Uterus (tissue), 4 donors: ENCODE measurements at places on chromosomes 16 and 17. TPM values are rescaled to one million over a fixed set of nuclear protein-coding genes. Genes with fewer than 3 reads are reported as not detected.

KRT12 gene
- not detected for total RNA-seq

GRCh38 chr17:37111329-37111728 is 162.6 kb downstream of the AATF start:
- H3K4me1 ChIP-seq, result no peaks in the 10 kb centered on the region
- no peak for DNase-seq
- no peaks in the 10 kb centered on the region for H3K27me3 ChIP-seq
- H3K27ac ChIP-seq, result no peak overlapping the region

GRCh38 chr17:80731323-80731722 is 186.7 kb downstream of the RPTOR start:
- H3K4me3 ChIP-seq, result no peak overlapping the region
- DNase-seq, result no peak
- no peaks in the 10 kb centered on the region for H3K36me3 ChIP-seq
- H3K27me3 ChIP-seq, result no peaks in the 10 kb centered on the region
- no peak overlapping the region for H3K27ac ChIP-seq

ZPBP2 gene
- total RNA-seq, result not detected

ACAP1 gene
- total RNA-seq, result 1.8 TPM

DNA sequence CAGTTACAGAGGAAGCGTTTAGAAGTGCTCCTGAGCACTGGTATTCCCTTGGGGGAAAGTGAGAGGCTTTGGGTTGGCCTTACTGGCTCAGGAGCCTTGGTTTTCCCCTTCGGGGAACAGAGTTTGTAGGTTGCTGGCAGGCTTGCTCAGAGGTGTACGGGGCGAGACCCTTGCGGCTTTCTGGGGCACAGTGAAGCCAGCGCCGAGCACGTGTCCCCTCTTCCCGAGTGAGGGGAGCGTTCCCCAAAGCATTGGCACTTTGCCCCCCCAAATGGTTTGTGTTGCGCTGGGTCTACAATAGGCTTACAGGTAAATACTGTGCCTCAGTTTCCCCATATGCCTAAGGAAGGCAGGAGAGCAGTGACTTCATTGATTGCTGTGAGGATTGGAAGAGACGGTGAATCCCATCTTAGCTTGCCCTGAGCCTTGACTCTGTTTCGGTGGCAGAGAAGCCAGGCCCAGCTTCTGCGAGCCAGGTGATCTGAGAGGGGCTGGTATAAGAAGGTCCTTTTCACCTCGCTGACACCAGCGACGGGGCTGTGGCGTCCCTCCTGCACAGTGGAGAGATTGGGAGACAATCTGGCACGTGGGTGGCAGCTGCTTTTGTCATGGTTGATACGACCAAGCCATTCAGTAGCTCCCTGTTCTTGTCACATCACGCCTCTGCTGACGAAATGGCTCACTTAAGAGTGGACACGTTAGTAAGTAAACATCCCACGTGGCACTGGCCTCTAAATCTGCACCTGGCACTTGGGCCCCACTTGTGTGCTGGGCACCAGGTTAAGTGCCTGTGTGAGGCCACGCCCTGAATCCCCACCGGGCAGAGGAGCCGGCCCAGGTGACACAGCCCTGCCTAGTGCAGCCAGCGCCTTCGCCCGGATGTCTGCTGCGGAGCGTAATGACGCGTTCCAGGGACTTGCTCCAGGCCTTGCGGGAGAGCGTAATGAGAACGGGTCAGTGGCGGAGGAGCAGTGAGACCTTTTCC is 55.0 kb downstream of the MEAK7 start:
- H3K36me3 ChIP-seq, result no peaks in the 10 kb centered on the region
- H3K27me3 ChIP-seq, result no peaks in the 10 kb centered on the region
- DNase-seq, result no peak
- no peak overlapping the region for H3K27ac ChIP-seq
- H3K4me3 ChIP-seq, result no peak overlapping the region

- no peak overlapping the region for H3K4me3 ChIP-seq
- H3K27ac ChIP-seq, result peak overlapping the region; percentile 33
- no peak for DNase-seq
- no peaks in the 10 kb centered on the region for H3K36me3 ChIP-seq
- H3K27me3 ChIP-seq, result no peaks in the 10 kb centered on the region
Measured at GRCh38 chr17:31738996-31739699, 119.9 kb downstream of the COPRS start.

DNA sequence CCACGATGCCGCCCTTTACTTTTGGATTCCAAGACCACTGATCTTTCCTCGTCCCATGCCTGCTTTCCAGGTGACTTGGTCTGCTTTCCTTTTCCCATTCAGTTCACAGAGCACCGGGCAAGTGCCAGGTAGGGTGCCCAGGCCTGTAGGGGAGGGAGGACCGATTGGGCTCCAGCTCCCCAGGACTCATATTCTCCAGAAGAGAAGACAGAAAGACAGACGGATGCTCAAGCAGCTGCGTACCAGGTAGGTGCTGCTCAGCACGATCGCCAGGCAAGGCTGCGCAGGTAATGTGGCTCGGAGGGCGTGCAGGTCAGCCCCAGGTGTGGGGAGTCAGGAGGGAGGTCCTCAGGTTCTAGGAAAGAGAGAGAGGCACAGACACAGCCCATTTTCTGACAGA is 67.5 kb upstream of the ZNF423 start:
- H3K36me3 ChIP-seq, result no peaks in the 10 kb centered on the region
- no peak for DNase-seq
- H3K4me3 ChIP-seq, result no peak overlapping the region
- H3K4me1 ChIP-seq, result no peaks in the 10 kb centered on the region
- H3K27ac ChIP-seq, result no peak overlapping the region
- H3K27me3 ChIP-seq, result no peaks in the 10 kb centered on the region

GRCh38 chr17:82424001-82424862 is 5.8 kb upstream of the OGFOD3 start:
- no peaks in the 10 kb centered on the region for H3K36me3 ChIP-seq
- H3K27ac ChIP-seq, result peak overlapping the region; percentile 68
- H3K4me3 ChIP-seq, result no peak overlapping the region
- no peaks in the 10 kb centered on the region for H3K27me3 ChIP-seq
- peak; percentile 61 for DNase-seq

DNA sequence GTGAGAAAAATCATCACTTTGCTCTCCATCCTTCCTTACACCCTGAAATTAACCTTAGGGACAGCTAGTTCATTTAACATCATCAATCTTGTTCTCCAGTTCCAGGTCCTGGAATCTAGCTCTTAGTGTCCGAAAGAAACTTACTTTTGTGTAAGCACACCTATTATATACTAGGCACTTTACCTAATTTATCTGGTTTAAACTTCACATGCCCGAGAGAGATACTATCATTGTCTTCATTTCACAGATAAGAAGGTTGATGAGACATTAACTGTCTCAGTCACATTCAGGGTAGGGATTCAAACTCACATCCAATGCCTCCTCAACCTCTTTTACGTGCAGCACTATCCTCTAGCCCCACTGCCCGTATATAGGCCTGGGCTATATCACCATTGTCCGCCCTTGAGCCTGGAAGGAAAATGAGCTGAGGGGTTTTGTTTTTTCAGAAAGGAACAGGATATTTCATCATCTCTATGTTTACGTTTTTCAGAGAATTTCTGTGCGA is 501 bp upstream of the AP2B1 start:
- H3K36me3 ChIP-seq, result no peaks in the 10 kb centered on the region
- H3K4me3 ChIP-seq, result peak overlapping the region; percentile 97
- H3K27me3 ChIP-seq, result no peaks in the 10 kb centered on the region
- peak overlapping the region; percentile 85 for H3K27ac ChIP-seq

TBC1D26 gene
- total RNA-seq, result not detected

DNA sequence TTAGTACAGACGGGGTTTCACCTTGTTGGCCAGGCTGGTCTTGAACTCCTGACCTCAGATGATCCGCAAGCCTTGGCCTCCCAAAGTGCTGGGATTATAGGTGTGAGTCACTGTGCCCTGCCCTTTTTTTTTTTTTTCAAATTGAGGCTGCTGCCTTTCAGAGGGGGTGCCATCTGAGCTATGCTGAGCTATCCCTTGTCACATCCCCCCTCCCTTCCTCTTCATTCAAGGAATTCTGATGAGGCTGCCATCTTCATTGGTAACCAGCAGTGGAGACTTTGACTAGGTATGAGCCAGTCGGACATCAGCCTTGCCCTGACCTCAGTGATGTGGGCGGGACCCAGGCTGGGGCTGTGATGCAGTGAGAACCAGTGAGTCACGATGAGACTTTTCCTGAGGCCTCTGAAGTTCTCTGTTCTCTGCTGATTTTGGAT is 24.4 kb upstream of the GPT2 start:
- H3K36me3 ChIP-seq, result no peaks in the 10 kb centered on the region
- no peak overlapping the region for H3K27ac ChIP-seq
- no peak for DNase-seq
- no peak overlapping the region for H3K4me3 ChIP-seq
- no peaks in the 10 kb centered on the region for H3K27me3 ChIP-seq
- H3K4me1 ChIP-seq, result no peaks in the 10 kb centered on the region

DNA sequence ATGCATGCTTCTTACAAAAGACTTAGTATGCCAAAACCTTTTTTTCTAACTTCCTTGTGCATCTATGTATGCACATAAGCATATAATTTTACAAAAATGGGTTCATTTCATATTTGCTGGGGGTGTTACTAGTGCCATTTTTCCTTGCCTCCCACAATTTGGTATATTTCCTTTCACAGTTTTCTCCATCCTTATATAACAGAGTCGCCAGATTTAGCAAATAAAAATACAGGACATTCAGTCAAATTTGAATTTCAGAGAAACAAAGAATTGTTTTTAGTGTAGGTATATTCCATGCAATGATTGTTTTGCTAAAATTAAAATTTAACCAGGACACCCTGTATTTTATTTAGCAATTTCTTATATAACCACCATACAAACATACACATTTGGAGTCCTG is 4.0 kb upstream of the FBXO39 start:
- no peaks in the 10 kb centered on the region for H3K27me3 ChIP-seq
- H3K4me3 ChIP-seq, result no peak overlapping the region

GRCh38 chr17:3635474-3636153 is 436 bp downstream of the SHPK start:
- no peak for DNase-seq
- no peaks in the 10 kb centered on the region for H3K36me3 ChIP-seq
- H3K27me3 ChIP-seq, result no peaks in the 10 kb centered on the region
- H3K4me1 ChIP-seq, result no peaks in the 10 kb centered on the region
- H3K4me3 ChIP-seq, result peak overlapping the region; percentile 73

GRCh38 chr17:74371653-74372147 is 4.4 kb downstream of the GPR142 start:
- H3K4me3 ChIP-seq, result no peak overlapping the region
- H3K4me1 ChIP-seq, result no peaks in the 10 kb centered on the region
- DNase-seq, result no peak
- H3K36me3 ChIP-seq, result no peaks in the 10 kb centered on the region
- H3K27ac ChIP-seq, result no peak overlapping the region

DNA sequence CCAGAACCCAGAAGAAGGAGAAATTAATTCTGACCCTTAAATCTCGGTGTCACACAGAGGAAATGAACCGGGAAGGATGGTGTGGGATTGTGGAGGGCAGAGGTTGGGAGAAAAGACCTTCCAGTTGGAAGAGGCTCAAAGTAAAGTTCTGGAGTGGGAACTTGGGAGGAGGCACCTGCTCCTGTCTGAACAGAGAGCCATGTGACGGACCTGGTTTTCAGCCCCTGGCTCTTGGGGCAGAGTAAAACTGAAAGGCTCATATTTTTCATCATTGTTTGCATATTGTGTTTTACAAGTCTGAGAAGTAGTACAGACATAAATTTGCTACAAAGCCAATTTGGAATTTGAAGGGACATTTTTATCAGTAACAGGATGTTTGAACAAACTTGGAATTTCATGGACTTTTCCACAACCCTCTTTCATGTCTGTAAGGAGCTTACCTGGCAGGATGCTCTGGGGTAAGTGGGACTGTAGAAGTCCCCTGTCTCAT is 24.4 kb upstream of the SEC14L1 start:
- peaks cover 11% of the 10 kb centered on the region for H3K4me1 ChIP-seq
- no peaks in the 10 kb centered on the region for H3K27me3 ChIP-seq
- H3K27ac ChIP-seq, result peak overlapping the region; percentile 68
- DNase-seq, result no peak

SOCS3 gene
- 51.5 TPM for total RNA-seq

IQCK gene
- total RNA-seq, result 14.7 TPM

DNA sequence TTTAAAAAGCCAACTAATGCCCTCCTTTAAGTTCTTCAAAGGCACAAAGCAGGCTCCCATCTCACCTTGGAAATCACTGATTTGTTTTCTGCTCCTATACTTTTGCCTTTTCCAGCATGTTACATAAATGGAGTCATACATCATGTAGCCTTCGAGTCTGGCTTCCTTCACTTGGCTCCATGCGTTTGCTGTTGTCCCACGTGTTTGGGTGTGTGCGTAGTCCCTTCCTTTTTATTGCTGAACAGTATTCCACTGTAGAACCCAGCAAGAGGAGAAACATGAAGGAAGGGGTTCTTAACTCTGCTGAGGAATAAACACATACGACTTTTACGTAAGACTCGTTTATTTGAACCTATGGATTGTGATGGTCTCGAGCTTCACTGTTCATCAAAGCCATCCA is 82.0 kb downstream of the GPRC5B start:
- H3K27me3 ChIP-seq, result no peaks in the 10 kb centered on the region
- H3K36me3 ChIP-seq, result no peaks in the 10 kb centered on the region
- H3K4me3 ChIP-seq, result no peak overlapping the region
- H3K4me1 ChIP-seq, result no peaks in the 10 kb centered on the region
- no peak for DNase-seq

TSPOAP1 gene
- 43.7 TPM for total RNA-seq

DNA sequence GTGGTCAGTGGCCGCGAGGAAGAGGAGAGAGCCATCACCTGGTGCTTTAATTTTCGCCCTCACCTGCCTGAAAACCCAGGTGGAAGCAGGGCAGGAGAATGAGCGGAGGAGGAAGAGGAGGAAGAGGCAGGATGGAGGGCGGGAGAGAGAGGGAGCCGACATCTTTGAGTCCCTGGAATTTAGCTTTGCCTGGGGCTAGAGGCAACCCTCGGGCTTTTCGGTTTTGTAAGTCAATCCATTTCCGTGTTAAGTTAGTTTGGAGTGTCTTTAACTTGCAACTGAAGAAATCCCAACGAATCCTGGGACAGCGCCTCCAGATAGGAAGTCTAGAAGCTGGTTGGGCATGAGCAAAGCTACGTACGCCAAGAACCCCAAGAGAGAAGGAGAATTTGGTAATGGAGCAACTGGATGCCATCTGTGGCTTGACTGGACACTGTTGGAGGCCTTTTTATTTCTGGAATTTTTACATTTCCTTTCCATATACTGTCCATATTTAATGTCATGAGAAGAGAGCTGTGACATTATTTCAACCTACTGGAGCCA is 36.9 kb upstream of the ATP2A3 start:
- no peak overlapping the region for H3K4me3 ChIP-seq
- no peaks in the 10 kb centered on the region for H3K36me3 ChIP-seq

DNA sequence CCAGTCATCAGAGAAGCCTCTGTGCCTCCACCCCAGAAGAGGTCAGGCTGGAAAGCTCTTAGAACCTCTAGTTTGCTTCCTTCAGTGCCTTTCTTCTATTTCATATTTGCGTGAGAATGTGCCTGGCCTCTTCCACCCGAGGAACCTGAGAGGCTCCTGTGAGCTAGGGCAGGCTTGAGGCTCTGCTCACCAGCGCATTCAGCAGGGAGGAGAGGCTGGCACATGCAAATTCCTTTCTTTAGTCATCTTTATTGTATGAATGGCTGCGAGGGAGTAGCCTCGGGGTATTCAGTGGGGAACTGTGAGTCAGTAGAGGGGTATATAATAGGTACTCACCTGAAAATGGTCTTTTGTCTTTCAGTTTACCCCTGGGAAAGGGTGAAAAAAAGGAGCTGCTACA is 268.3 kb downstream of the ABCC12 start:
- H3K27ac ChIP-seq, result no peak overlapping the region
- no peak for DNase-seq
- H3K4me1 ChIP-seq, result no peaks in the 10 kb centered on the region
- H3K36me3 ChIP-seq, result no peaks in the 10 kb centered on the region

GRCh38 chr17:53765609-53766008 is 57.1 kb upstream of the KIF2B start:
- no peaks in the 10 kb centered on the region for H3K4me1 ChIP-seq
- H3K4me3 ChIP-seq, result no peak overlapping the region
- H3K27me3 ChIP-seq, result no peaks in the 10 kb centered on the region
- DNase-seq, result no peak

RASD1 gene
- total RNA-seq, result 9.0 TPM
